ENCODE measurements at places on chromosomes 11 and 22. TPM values are rescaled to one million over a fixed set of nuclear protein-coding genes. Genes with fewer than 3 reads are reported as not detected.
A peak's percentile ranks its signal among the peaks of the same experiment; 100 is the strongest.

GRCh38 chr11:118238929-118239328 is 13.2 kb downstream of the MPZL3 start:
- peak overlapping the region; percentile 21 for H3K27ac ChIP-seq
- peaks cover 13% of the 10 kb centered on the region for H3K4me1 ChIP-seq
- no peak overlapping the region for H3K4me3 ChIP-seq
- H3K36me3 ChIP-seq, result no peaks in the 10 kb centered on the region
- no peak for DNase-seq

GRCh38 chr11:58525037-58525614 is 17.2 kb upstream of the OR5B21 start:
- peak overlapping the region; percentile 11 for H3K27ac ChIP-seq
- no peak overlapping the region for H3K4me3 ChIP-seq
- no peak for DNase-seq
- H3K36me3 ChIP-seq, result no peaks in the 10 kb centered on the region

The TUBA8 gene
- 3.0 TPM for total RNA-seq

- no peak overlapping the region for H3K4me3 ChIP-seq
- no peaks in the 10 kb centered on the region for H3K36me3 ChIP-seq
- peaks cover 15% of the 10 kb centered on the region for H3K4me1 ChIP-seq
- no peak overlapping the region for H3K27ac ChIP-seq
These were observed 124.5 kb downstream of the KCNQ1 start for GRCh38 chr11:2569321-2569721.

DNA sequence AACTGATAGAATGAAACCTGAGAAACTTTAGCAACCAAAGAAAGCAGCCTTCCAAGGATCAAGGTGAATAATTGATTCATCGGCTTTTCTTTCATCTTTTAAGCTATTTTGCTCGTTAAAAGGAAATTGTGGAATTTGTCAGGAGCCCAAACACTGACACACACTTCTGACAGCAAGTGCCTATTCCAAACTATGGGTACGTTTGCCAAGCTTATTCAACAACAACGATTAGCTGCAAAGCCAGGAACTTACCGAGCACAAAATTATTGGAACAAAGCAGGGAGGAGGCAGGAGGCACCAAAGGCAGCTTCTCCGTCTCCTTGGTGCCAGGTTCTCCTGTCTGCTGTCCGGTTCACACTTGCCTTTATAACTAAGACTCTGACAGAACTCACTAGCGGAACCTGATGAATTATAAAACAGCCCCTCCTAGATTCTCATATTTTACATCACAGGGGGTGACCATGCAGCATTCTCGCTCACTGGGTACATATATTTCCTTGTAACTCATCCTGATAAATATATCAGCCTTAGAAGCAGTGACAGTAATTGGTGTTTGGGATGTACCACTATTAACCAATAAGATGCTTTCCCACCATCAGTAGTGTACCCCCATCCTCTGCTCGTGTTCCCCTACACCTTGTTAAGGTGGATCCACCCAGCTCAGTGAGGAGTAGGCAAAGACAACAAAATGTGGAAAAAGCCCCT is 395.9 kb upstream of the CCDC90B start:
- no peaks in the 10 kb centered on the region for H3K36me3 ChIP-seq
- H3K4me1 ChIP-seq, result no peaks in the 10 kb centered on the region
- H3K27ac ChIP-seq, result no peak overlapping the region

The TSGA10IP gene
- total RNA-seq, result not detected

The PACSIN3 gene
- total RNA-seq, result 13.9 TPM

The TMEM9B gene
- total RNA-seq, result 93.9 TPM

The AQP11 gene
- 2.6 TPM for total RNA-seq

- no peak for DNase-seq
- no peaks in the 10 kb centered on the region for H3K4me1 ChIP-seq
- H3K4me3 ChIP-seq, result no peak overlapping the region
- H3K27ac ChIP-seq, result no peak overlapping the region
- no peaks in the 10 kb centered on the region for H3K27me3 ChIP-seq
These were observed 18.1 kb downstream of the SLC37A2 start for GRCh38 chr11:125081098-125081798.

The APLNR gene
- not detected for total RNA-seq

The ANO3 gene
- total RNA-seq, result not detected

The GRK3 gene
- 1.6 TPM for total RNA-seq

GRCh38 chr11:115503886-115504275 is 334 bp downstream of the CADM1 start:
- H3K27ac ChIP-seq, result peak overlapping the region; percentile 70
- H3K4me3 ChIP-seq, result peak overlapping the region; percentile 50
- H3K4me1 ChIP-seq, result peaks cover 8% of the 10 kb centered on the region
- DNase-seq, result no peak
- H3K27me3 ChIP-seq, result peaks cover 89% of the 10 kb centered on the region

DNA sequence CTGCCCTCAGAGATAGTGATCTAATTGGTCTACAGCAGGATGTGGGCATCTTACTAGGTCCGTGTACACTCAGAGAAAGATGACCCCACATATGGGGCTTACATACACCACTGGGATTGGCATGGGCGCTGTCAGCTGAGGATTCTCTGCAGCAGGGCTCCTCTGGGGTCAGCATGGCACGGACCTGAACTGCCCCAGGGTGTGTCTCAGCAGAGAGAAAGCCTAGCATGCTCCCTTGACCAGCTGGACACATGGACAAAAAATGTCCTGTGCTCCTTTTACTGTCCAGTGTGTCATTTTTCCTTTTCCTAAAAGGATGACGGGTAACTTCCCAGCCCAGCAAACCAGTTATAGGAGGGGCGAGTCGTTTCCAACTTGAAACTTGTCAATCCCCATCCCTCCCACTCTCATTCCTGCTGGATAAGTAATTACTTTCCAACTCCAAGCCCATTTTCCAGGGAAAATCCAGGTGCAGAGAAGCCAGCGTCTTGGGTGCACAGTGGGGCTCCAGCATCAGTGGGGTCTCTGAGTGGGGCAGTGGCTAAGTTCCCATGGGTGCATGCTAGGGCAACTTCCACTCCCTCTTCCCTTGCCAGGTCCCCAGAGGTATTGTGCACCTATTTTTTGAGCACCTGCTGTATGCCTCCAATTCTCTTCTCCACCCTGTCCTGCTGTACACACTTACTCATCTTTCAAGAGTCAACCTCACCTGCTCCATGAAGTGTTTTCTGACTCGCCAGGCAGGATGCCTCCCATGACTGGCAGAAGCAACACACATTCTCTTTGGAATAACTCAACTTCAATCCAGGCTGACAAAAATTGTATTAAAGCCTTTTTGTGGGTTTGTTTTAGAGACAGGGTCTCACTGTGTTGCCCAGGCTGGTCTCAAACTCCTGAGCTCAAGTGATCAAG is 5.0 kb downstream of the VSTM5 start:
- peaks cover 5% of the 10 kb centered on the region for H3K27me3 ChIP-seq
- no peak overlapping the region for H3K27ac ChIP-seq

The RCOR2 gene
- not detected for total RNA-seq

The MRGPRE gene
- not detected for total RNA-seq

The PAAF1 gene
- 10.5 TPM for total RNA-seq

DNA sequence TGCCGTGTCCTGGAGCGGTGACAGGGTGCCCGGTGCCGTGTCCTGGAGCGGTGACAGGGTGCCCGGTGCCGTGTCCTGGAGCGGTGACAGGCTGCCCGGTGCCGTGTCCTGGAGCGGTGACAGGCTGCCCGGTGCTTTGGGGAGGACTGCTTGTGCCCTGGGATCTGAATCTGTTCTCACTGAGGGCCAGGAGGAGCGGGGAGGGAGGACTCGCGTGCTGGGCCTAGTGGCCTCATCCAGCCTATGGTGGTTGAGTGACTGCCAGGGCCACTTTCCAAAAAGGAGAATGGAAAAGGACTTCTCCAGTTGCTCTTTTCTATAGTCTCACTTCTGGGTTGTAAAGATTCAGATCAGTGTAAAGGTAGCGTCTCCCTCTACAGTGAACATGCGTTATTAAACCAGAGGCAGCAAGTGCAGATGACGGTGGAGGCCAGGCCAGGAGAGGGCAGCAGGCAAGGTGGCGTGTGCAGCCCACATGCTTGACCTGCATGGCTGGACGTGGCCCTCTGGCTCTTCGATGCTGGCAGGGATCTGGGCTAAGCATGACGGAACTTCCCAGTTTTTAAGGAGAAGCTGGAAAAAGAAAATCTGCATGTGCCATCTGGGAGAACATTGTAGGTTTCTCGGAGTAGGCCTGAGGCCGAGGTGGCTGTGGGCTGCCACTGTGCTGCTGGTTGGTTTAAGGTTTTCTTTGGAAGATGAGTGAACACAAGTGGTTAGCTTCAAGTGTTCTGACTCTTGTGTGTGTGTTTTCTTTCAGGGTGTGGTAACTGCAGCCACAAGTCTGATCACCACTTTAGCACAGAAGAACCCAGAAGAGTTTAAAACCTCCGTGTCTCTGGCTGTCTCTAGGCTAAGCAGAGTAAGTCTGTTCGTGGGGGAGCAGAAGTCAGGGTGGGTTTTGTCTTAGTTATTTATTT is 55.0 kb downstream of the AP2A2 start:
- H3K27me3 ChIP-seq, result no peaks in the 10 kb centered on the region
- H3K4me3 ChIP-seq, result no peak overlapping the region
- no peak overlapping the region for H3K27ac ChIP-seq
- H3K4me1 ChIP-seq, result no peaks in the 10 kb centered on the region
- DNase-seq, result no peak

DNA sequence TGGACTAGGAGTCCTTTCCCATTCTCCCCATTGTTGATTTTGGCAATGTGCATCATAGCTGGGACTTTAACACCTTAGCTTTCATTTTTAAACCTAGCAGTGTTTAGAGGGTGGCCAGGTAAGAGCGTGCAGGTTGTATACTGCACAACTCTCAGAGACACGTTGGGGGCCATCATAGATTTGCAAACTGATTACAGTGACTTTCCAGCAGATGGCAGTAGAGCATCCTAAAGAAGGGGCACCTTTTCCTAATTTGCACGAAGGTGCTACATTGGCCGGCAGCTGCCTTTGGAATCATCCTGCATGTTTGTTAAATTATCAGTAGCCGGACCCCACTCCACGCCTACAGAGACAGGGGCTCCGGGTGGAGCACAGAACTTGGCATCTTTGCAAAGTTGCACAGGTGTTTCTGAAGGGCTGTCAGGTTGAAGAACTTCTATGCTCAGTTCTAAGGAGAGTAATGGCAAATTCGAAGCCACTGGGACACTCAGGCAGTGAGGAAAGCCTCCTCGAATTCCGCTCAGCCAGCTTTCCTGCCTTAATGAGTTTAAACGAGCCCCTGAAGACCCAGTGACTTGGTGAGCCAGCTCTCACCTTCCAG is 7.7 kb downstream of the LHFPL7 start:
- H3K4me3 ChIP-seq, result no peak overlapping the region
- no peaks in the 10 kb centered on the region for H3K4me1 ChIP-seq
- no peaks in the 10 kb centered on the region for H3K27me3 ChIP-seq
- H3K27ac ChIP-seq, result no peak overlapping the region

The DGCR6L gene
- total RNA-seq, result 40.0 TPM

The H19 gene
- 20.7 TPM for total RNA-seq

DNA sequence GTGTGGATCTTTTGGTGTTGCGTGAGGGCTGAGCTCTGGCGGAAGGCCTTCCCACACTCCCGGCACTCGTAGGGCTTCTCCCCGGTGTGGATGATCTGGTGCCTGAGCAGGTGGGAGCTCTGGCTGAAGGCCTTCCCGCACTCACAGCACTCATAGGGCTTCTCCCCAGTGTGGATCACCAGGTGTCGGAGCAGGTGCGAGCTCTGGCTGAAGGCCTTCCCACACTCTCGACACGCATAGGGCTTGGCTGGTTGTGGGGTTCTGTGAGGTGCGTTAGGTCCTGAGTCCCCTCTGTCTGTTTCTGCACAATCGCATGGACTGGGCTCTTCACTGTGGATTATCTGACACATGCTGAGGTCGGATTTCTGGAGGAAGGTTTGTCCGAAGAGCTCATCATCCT is 6.4 kb downstream of the ZNF70 start:
- no peak for DNase-seq
- H3K27ac ChIP-seq, result no peak overlapping the region
- H3K4me1 ChIP-seq, result no peaks in the 10 kb centered on the region
- no peak overlapping the region for H3K4me3 ChIP-seq
- no peaks in the 10 kb centered on the region for H3K36me3 ChIP-seq

The ROBO4 gene
- 6.2 TPM for total RNA-seq

GRCh38 chr11:62390722-62391121 is 28.1 kb upstream of the SCGB1A1 start:
- DNase-seq, result no peak
- no peak overlapping the region for H3K4me3 ChIP-seq
- no peaks in the 10 kb centered on the region for H3K36me3 ChIP-seq

GRCh38 chr11:95688501-95689222 is 100.9 kb downstream of the FAM76B start:
- H3K27ac ChIP-seq, result no peak overlapping the region
- no peaks in the 10 kb centered on the region for H3K4me1 ChIP-seq
- peaks cover 4% of the 10 kb centered on the region for H3K27me3 ChIP-seq
- DNase-seq, result no peak

The DCDC1 gene
- 0.32 TPM for total RNA-seq

DNA sequence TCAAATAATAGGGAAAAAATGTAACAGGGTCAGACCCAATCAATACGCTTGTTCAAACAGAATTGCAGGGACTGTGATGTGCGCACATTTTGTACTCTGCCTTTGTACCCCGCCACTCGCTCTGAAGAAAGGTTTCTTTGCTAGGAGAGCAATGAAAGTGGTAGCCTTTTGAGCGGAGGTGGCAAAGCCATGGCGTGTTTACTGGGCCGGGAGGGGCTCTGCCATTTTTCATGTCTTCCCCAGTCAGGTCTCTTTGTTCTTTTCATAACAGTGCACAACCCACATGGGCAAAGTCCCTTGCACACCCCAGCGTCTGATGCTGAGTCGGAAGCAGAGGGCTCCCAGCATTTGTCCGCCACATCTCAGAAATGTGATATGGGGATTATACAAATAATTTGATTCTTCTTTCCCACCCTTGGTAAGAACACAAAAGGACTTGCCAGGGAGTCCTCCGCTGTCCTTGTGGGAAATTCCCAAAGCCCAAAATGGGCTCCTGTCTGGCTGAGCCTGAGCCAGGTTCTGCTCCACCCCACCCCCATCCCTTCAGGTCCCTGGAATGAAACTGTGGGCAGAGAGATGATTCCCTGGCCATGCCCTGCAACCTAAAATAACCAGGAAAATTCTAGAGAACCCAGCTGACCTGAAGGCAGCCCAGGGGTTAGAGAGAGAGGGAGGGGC is 36.6 kb downstream of the C11orf58 start:
- no peak overlapping the region for H3K4me3 ChIP-seq
- no peaks in the 10 kb centered on the region for H3K27me3 ChIP-seq
- no peak for DNase-seq
- no peak overlapping the region for H3K27ac ChIP-seq
- H3K36me3 ChIP-seq, result no peaks in the 10 kb centered on the region

The OR5A1 gene
- total RNA-seq, result not detected

Data from transverse colon (tissue), 4 donors.